NCI-H2107 (cell line): ENCODE measurements at places on chromosomes 3 and 15.

DNA sequence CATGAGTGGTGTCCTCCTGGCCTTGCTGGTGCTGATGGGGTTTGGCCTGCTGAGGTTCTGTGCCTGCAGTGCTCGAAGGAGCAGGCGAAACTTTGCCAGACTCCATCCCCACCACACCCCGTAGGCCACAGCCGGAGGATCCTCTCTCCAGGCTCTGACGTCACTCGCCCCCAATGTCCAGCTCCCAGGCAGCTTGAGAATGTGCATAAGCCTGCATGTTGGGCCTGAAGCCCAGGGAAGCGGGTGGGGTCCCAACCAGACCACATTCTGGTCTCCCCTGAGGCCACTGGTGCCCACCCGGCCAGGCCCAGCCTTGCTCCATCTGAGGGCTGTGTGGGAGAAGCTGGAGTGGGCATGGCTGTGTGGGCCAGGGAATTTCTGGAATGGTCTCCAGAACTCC, 109.8 kb downstream of the ASB7 start:
- no peak for DNase-seq

DNA sequence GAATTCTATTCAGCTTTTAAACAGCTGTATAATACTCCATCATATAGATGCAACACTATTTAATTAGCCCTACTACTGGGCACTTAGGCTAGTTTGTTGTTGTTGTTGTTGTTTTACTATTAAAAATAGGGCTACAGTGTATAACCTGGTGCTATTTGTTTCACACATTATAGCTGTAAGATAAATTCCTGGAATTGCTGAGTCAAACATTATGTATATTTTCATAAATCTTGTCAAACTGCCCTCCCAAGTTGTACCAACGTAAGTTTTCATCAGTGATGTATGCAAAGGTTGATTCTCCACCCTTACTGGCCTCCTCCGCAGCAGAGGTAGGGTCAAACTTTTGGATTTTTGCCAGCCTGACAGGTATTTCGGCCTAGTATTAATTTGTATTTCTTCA, 3.8 kb upstream of the CEMIP start:
- no peak for DNase-seq

DNA sequence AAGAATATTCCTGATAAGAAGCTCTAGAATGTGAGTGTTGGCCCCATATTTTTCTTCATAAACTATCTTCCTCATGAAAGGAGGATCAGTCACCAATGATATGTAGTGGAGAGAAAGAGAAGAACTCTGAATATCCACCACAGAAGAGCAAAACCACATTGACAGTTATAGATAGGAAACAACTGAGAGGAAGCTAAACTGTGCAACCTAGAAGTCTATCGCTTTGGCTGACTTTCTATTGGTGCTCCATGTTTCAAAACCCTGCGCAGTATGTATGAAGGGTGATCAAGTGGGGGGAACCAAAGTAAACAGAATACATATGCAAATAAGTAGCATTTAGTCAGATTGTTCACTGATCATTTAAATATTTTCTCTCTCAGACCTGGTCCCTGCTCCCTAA, 41.0 kb upstream of the ZNF280D start:
- no peak for DNase-seq

- DNase-seq, result peak; percentile 71
Measured at GRCh38 chr3:114319453-114319852, 25.6 kb downstream of the TIGIT start.

GRCh38 chr3:64730681-64731080, 42.9 kb upstream of the ADAMTS9 start:
- no peak for DNase-seq

- DNase-seq, result no peak
Measured at GRCh38 chr3:10281951-10282350, 10.8 kb downstream of the GHRL start.

DNA sequence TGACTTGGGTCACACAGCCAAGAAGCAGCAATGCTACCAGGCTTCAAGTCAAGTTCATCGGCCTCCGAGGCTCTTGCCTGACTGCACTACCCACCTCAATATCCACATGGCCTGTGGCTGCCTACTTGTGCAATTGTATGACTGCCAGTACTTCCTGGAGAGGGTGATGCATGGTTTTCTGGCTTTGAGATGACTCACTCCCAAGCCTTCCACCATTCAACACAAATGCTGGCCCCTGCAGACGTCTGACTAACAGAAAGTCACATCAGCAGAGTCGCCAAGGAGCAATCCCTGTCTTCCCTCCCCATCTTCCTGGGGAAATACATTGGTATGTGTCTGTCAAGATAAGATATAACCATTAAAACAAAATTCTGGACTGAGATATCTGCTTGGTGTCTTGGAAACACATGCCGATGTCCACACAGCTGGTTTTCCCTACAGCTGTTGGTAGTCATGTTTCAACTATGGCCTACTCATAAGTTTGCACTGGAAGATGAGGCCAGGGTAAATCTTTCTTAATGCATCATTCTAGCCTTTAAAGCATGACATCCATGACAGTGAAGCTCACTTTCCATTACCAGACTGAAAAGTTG, 79.6 kb upstream of the SPATA12 start:
- DNase-seq, result no peak

- DNase-seq, result no peak
Measured at GRCh38 chr3:54067055-54067698, 55.2 kb upstream of the CACNA2D3 start.

DNA sequence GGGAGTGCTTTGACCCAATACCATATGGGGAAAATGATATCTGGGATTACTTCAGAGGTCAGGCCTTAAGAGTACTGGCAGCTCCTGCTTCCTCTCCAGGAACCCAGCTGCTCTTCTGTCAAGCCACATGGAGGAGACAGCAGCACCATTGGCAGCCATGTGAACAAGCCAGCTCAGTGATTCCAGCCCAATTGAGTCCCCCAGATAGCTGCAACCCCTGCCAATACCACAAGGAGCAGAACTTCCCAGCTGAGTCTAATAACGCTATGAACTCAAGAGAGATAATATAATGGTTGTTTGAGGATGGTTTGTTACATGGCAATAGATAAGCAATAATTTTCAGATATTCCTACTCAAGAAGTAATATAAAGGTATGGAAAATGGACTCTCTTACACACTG, 126.8 kb upstream of the CPNE4 start:
- no peak for DNase-seq

DNA sequence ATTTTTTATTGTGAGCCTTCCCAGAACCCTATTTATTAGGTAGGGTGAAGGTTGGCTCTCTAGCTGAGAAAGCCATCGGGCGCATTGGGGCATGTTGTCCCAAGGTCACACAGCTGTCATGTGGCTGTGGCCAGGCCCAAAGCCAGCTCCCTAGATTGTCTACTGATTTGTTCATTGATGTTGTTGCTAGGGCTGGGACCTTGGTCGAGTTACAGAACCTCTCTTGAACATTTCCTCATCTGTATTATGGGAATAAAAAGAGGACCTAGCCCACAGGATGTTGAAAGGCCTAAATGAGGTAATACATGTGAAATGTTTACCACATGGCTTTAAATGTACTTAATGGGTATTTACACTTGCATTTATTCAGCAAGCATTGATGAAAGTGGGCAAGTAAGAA, 252.5 kb downstream of the SUCLG2 start:
- DNase-seq, result no peak

- DNase-seq, result no peak
Measured at GRCh38 chr3:15724446-15724845, 73.3 kb downstream of the ANKRD28 start.

DNA sequence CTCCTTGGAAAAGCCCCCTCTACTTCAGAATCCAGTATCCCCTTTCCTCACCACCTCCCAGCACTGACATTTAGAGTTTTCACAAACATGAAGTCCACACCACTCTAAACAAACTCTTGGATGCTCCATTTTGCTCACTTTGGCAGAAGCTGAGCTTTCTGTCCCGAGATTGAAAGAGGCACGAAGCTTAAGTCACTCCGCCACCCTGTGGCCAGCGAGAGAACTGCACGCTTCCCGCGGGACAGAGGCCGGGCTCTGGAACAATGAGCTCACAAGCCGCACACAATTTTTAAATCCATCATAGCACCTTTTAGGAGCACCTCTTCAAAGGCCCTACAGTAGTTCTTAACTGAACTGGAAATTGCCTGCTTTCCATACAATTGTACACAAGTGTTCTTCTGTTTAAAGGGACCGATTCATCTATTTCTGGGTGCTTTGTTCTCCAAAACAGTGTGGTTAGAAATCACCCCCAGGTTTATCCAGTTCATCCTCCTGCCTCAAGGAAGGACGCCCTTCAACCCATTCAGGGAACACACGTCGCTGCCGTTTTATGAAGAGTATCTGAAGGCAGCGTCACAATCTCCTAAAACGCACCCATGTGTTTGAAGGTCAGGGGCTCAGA, 226.1 kb downstream of the VPS13C start:
- peak; percentile 47 for DNase-seq

DNA sequence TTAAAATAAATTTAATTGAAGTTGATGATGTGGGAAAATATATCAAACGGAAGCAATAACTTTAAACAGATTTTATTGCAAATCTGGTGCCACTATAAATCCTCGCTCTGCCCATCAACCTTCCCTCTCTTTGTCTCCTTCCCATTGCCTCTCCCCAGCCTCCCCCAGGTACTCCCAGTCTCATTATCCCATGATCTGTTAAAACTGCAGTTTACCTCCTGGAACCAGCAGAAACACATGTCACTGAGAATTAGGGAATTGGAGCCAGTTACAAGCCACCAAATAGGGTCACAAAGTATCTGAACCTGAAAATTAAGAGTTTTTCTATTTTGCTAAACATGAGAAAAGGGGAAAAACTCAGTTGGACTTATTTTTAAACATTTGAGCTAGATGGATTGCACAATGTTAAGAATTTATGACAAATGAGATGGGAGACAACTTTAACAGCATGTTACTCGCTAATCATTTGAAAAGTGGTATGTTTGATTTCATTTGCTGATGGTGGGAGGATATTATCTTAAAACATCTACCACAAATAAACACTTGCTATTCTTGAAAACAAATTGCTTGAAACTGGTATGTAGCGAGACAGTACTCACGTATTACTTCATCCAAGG, 2.4 kb downstream of the PLCH1 start:
- no peak for DNase-seq

DNA sequence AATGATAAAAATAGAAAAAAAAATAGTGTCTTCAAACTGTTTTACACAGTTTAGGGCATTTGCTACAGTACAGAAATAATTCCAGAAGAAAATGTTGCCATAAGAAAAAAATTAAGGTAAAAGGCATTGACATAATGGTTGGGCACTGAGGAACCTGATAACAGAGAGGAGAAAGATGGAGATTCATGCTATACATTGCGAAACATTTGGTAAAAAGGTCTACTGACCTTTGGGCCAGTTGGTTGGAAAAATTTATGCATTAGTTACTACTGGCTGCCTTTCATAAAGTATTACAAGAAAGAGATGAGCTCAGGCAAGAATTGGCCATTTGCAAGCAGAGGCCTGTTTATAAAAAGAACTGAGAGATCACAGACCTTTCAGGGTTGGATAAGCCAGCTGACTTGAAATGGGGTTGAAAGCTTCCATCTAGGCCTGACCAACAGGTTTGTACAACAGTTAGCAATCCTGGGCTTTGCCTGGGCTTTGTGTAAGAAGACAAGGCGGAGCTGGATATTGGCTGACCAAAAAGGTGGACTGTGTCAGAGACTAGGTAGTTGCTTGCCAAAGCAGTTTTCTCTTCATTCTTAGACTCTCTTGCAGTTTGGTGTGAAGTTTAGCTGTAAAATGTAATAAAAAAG, 166.6 kb upstream of the MCTP2 start:
- DNase-seq, result no peak

DNA sequence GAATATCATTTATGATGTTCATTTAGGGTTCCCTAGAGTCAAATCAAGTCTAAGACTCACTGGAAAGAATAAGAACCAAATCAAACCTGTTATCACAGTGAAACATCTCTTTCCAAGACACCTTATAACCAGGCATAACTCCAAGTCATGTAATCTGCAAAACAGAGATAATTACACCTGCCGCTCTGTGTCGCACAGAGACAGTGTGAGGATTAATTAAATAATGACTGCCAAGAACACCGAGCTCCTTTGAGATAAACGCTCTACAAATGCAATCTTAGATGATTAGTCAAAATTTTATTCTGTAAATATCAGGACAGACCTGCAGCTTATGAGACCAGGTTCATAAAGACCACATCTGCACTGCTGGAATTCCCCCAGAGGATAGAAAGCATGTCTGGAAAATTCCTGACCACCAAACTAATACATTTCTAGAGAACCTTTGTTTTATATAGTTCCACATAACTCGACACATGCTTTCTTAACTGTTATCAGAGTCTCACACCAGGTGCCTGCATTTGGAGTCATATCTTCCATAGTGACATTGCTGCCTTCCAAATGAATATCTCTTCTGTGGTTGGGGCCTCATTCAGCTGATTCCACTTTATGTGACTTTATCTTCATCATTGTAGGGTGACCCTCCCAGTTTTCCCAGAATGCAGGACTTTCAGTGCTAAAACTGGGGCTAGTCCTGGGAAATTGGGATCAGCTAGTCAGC, 252.8 kb downstream of the CD47 start:
- DNase-seq, result no peak

GRCh38 chr3:14602006-14602803, 49.4 kb upstream of the CCDC174 start:
- DNase-seq, result no peak

GRCh38 chr15:69074001-69074842, 59.7 kb downstream of the NOX5 start:
- peak; percentile 22 for DNase-seq

GRCh38 chr3:179972881-179973423, 63.8 kb downstream of the PEX5L start:
- peak; percentile 30 for DNase-seq

GRCh38 chr3:54261141-54261540, 138.8 kb downstream of the CACNA2D3 start:
- no peak for DNase-seq

DNA sequence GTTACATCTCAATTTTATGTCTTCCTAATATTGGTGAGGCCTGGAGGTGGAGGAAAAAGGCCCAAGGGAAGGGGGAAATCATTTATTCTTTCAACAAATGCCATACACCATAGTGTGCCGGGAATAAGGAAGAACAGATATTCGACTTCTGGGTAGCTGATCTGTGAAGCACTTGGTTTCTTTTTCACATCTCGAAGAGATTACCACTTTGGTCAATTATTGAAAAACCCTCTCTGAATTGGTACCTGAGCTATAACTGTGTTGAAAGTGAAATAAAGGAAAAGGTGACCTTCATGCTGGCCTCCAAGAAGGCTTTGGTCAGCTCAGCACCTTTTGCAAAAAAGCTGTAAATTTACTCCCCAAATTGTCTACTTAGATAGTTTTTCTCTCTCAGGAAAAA, 14.2 kb upstream of the MB21D2 start:
- no peak for DNase-seq

GRCh38 chr3:171991166-171991565, 48.2 kb upstream of the FNDC3B start:
- DNase-seq, result no peak

- DNase-seq, result no peak
Measured at GRCh38 chr3:69787436-69788168, 48.3 kb downstream of the MITF start.
